ENCODE measurements at places on chromosomes 16 and 17.
A peak's percentile ranks its signal among the peaks of the same experiment; 100 is the strongest.

DNA sequence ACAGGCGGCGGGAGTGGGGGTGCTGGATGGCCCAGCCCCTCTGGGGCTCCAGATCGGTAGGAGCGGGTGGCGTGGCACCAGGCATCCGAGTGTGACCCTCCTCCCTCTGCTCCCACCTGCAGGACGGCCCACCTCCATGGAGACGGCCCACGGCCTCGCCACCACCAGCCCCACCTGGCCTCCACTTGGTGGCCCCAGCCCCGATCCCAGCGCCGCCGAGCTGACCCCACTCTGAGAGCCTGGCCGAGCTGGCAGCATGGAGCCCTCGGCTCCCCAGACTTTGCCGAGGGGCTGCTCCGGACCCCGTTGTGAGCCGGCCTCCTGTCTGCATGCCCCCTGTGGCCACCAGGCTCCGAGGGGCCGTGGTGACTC is 4.7 kb upstream of the NUDT16L1 start:
- DNase-seq: no peak

GRCh38 chr16:47779201-47780016 is 318.3 kb downstream of the PHKB start:
- DNase-seq: no peak

GRCh38 chr17:52079496-52079895 is 79.0 kb downstream of the CA10 start:
- DNase-seq: no peak

DNA sequence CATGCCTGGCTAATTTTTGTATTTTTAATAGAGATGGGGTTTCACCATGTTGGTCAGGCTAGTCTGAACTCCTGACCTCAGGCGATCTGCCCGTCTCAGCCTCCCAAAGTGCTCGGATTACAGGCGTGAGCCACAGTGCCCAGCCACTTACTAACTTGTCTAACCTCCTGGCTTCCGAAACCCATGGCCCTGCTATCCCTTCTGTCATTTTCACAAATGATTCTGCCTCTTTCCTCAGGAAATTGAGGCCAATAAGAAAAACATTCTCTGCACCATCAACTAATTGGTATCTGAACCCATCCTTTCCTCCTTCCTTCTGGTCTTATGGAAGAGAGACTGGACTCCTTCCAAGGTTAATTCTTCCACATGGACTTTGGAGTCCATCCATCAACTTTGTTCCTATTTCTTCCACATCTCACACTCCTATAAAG is 27.9 kb upstream of the TNRC6A start:
- DNase-seq: no peak

GRCh38 chr17:3739422-3740124 is 15.9 kb downstream of the HASPIN start:
- no peak for DNase-seq

- DNase-seq: no peak
Measured at GRCh38 chr17:16258901-16259300, 41.9 kb downstream of the PIGL start.

GRCh38 chr17:28317966-28318758 is 838 bp upstream of the TMEM97 start:
- DNase-seq: no peak

GRCh38 chr16:27389272-27389961 is 12.6 kb upstream of the IL21R start:
- no peak for DNase-seq

GRCh38 chr16:88743693-88744576 is 37.6 kb downstream of the CTU2 start:
- peak; percentile 11 for DNase-seq

DNA sequence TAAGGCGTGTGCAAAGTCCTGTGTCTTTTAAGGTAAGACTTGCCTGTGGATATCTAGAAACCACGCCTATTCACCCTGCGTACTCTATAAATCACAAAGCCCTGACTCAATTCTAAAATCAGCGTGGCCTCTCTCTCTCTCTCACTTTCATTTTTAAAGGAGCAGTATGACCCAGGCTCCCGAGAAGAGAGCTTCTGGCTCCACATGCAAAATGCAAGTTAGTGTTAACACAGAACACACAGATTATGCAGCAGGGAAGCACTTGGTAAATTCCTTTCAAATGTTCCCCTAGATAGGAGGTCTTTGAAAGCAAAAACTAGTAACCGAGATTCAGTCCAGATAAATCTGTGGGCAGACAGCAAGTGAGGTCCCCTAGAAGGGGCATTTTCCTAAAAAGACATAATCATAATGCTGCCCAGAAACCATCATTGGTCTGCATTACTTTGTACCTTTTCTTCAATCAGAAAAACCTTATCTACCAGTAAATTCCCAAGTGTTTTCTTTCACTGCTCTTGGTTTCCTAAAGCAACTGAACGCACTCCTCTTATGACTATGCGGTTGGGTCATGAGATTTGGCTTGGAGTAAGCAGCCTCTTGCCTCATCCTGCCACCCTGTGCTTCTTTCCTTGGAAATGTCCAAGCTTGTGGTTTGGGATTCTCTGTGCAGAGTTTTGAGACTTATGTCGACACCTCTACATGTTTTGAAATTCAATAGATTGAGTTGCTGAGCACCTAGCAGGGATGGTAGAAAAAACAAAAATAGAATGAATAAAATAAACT is 31.7 kb upstream of the KCNJ2 start:
- DNase-seq: no peak

DNA sequence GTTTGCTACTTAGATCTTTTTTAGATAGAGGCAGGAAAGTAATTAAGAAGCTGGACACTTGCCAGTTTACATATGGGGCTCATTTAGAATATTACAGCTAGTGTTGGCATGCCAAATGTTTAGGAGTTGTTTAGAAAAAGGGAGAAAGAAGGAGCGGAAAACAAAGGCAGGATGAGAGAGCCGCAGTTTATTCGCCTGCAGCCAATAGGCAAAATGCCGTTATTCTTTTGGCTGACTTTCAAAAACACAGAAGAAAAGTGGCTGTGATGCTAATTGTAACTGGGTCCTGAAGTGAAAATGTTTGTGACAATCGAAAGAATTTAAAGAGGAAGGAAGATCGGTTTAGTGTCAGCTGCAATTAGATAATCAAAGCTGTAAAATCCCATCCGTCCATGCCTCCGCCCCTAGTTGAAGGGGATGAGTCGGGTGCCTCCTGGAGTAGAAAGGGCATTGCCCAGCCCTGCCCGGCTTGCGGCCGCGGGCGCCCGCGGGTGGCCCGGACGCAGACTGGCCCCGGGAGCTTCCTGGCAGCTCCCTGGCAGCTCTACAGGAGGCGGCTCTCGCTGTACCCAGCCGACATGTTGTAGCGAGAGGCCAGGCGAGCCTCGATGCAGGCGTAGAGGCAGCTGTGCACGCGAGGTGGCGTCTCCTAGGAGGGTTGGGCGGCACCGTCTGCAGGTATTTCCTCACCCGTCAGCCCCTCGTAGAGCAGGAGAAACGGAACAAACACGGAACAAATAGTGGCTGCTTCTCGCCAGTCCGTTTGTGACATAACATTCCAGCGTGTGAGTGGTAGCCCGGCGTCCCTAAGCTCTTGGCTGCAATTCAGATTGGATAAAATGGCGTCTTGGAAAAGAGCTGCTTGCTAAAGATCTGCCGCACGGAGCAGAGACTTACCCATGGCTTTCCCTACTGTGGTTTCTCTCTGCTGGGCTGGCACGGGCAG is 82.2 kb downstream of the TNRC6C start:
- peak; percentile 86 for DNase-seq

- DNase-seq: no peak
Measured at GRCh38 chr16:71840052-71840451, 5.7 kb upstream of the ATXN1L start.

DNA sequence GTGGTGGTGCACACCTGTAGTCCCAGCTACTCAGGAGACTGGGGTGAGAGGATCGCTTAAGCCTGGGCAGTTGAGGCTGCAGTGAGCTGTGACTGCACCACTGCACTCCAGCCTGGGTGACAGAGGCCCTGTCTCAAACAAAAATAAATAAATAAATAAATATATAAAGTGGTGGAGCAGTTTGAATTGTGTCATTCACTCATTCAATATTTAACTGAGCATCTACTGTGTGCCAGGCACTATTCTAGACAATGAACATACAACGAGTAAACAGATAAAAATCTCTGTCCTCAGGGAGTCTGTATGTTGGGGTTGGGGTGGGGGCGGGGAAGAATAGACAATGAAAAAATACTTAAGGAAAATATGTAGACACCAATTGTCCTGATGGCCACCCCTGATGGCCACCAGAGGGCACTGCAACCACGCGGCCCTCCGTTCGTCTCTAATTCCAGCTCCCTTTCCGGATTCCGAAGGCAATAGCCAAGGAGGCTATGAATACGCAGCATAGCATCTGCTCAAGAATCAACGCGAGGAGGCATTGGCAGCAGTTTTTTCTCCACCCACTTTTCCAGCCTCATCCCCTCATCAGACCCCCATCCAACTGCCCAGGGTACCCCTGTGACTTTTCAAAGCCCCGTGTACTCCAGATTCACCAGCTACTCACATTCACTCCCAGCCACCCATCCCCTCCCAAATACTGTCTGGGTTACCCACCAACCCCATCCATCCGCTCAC is 21.4 kb downstream of the QPRT start:
- peak; percentile 43 for DNase-seq

DNA sequence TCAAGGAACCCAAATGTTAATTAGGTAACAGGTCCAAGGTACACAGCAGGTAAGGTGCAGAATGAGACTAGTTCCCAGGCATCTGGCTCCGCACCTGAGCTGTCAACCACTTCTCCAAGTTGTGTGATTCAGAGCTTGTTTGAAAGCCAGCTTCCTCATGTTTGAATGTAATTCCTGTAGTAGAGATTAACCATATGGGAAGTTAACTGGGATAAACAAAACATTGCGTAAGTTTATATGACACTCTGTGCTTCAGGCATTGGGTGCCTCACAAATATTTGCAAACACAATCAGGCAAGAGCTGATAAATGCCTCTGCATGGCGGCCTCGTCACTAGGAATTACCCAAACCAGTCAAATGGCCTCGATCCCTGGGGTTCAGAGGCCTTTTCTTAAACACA is 27.9 kb upstream of the CPHXL start:
- no peak for DNase-seq

GRCh38 chr16:728131-728889 is 1.4 kb downstream of the HAGHL start:
- DNase-seq: peak; percentile 21

- DNase-seq: no peak
Measured at GRCh38 chr16:12090151-12090530, 113.6 kb downstream of the SNX29 start.

DNA sequence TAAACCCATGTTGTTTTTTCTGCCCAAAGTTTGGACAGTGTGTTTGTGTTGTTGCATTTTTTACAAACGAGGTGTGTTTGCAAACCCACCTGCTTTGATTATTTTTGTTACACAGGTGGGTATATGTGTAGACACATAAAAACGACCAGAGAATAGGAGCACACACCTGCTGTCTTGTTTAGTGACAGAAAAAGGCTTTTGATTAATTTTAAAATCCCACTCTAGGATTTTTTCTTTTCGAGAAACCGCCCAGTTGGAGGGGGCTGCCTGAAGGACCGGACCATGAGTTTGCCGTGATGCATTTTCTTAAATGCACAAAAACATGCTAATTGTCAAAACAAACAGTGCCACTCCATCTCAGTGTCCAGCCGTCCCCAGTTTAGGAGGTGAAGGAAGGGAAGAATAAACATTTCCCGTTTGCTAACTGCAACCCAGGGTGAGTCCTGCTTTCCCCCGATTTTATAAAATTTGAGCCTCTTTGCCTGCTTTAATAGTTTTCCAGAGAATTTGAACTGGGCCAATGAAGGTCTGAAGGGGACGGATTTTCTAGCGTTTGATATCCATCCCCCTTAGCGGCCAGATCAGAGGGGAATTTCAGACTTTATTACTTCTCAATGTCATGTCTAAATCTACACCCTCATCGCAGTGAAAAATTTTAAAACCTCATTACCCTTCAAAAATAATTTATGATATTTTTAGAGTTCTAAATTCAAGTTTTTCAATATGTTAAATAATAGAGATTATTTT is 3.2 kb downstream of the FOXC2 start:
- DNase-seq: no peak

DNA sequence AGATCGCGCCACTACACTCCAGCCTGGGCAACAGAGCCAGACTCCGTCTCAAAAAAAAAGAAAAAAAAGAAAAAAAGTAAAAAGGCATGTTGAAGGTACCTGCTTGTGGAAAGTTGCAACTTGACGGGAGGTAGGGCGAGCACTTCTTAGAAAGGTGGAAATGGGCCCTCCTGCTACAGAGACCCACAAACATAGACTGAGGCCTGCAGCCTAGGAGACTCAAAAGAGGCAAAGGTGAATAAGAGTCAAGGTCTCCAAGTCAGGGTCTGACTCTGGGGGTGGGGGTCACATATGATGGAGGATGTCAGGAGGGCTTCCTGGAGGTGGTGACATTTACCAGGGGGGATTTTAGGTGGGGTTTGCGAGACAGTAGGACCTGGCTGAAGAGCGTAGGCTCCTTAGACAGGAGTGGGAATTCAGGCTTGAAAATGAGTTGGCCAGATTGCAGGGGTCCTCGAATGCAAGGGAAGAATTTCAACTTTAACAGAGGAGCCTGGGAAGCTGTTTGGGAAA is 303.0 kb downstream of the SEC14L1 start:
- DNase-seq: no peak

- DNase-seq: no peak
Measured at GRCh38 chr17:79077587-79077986, 3.0 kb downstream of the ENGASE start.

- DNase-seq: no peak
Measured at GRCh38 chr16:57882792-57883191, 80.5 kb upstream of the KIFC3 start.

DNA sequence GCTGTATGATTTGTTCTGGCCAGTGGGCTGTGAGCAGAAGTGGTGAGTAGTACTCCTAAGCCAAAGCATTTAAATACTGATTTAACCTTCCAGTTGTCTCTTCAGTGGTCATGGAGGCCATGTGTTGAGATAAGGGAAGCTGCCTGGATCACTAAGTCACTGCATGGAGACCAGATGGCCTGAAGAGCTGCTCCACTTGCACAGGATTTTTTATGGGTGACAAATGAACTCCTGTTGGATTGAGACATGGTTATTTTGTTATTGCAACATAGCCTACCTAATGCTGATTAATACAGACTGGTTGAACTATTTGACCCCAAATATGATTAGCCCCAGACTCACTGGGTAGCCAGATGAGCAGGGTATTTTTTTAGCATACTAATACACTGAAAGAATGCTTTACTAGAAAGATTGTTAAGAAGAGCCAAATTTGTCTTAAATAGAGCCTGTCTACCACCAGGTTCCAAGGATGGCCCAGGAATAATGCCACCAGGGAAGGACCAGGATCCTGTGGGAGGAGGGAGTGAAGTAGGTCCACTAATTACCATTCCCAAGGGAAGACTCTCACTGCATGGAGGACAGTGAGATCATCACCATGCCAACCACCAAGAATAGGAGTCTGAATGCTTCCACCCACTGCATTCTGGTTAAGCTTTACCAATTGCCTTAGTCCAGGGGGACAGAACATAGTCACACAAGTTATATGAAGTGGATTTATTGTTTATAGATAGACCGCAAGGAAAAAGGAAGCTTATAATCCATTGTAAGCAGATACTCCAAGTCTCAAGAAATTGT is 187.4 kb upstream of the IRX6 start:
- no peak for DNase-seq

- DNase-seq: no peak
Measured at GRCh38 chr16:49278944-49279725, 2.5 kb downstream of the CBLN1 start.

Data from NCI-H1105 treated with DMSO at 0.1 percent for 48 hours (cell line).